ENCODE measurements at places on chromosomes 6 and 20.

- no peak for DNase-seq
Observed at GRCh38 chr6:163404825-163405265, 9.7 kb upstream of the QKI start.

GRCh38 chr20:52731093-52731492 is 241.1 kb upstream of the TSHZ2 start:
- DNase-seq = no peak

GRCh38 chr6:33877982-33878535 is 74.3 kb upstream of the MLN start:
- no peak for DNase-seq

DNA sequence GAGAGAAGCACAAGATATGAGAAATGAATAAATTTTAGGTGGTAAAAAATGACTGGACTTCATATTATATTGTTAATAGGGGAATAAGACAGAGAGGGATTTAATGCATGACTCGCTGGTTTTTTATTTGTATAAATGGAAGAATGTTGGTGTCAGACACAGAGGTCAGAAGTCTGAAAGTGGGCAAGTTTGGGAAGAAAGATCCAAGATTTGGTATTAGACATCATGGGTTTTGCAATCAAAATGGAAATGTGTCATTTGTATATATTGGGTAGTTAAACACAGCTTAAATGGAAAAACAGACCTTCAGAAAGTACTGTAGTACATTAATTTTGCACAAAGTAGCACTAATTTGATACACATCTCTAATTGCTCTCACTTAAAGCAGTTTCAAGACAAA is 96.2 kb downstream of the EYA4 start:
- DNase-seq = no peak

GRCh38 chr6:154792761-154793160 is 59.5 kb downstream of the SCAF8 start:
- no peak for DNase-seq

- DNase-seq = no peak
Observed at GRCh38 chr20:6739406-6739805, 28.1 kb upstream of the BMP2 start.

GRCh38 chr6:131867744-131868143 is 59.9 kb downstream of the ENPP1 start:
- no peak for DNase-seq

GRCh38 chr6:121210943-121211342 is 123.3 kb downstream of the TBC1D32 start:
- DNase-seq = no peak

- no peak for DNase-seq
Observed at GRCh38 chr20:46186210-46186609, 68.1 kb downstream of the CD40 start.

DNA sequence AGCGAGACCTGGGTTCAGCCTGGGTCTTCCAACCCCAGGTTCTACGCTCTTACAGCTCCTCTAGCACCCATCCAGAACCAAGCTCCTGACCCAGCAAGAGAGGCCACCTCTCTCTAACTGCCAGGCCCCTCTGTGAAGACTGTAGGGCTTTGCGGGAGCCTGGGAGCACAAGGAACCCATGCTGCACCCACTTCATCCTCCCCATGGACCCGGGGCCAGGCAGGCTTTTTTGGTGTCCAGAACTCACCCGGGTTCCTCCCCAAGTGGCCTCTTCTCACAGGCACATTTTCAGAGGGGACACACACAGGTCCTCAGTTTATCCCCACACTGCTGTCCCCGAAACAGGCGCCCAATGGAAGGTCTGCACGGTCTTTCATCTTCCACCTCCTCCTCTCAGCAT is 145.9 kb downstream of the SYNDIG1 start:
- no peak for DNase-seq
